ENCODE measurements at places on chromosomes 1 and 21.
A peak's percentile ranks its signal among the peaks of the same experiment; 100 is the strongest.

DNA sequence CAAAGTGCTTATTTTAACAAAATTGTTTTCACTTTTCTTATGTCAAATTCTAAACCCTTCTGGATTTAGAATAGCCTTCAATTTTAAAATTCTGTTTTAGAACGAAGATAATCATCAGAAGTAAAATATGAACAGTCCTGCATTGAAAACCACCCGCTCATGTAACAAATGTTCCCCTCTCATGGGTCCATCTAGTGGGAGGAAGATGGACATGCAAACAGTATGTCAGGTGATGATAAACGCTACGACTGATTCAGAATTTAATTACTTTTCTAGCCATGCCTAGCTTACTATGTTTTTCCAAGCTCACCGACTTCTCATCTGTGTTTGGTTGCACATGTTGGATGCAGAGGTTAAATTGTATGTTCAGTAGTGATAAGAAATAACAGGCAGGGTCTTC, 23.5 kb downstream of the SOD1 start:
- DNase-seq: no peak

DNA sequence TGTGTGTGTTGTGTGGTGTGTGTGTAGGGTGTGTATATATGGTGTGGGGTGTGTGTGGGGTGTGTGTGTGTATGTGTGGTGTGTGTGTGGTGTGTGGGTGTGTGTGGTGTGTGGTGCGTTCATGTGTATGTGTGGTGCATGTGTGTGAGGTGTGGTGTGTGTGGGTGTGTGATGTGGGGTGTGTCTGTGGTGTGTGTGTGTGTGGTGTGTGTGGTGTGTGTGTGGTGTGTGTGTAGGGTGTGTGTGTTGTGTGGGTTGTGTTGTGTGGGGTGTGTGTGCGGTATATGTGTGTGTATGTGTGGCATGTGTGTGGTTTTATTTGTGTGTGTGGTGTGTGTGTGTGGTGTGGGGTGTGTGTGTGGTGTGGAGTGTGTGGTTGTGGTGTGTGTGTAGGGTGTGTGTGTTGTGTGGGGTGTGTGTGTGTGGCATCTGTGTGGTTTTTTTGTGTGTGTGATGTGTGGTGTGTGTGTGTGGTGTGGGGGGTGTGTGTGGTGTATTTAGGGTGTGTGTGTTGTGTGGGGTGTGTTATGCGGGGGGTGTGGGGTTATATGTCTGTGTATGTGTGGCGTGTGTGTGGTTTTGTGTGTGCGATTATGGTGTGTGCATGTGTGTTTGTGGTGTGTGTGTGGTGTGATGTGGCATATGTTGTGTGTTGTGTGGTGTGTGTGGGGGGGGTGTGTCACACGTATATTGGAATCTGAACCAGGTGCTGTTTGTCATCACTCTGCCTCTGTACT, 17.1 kb upstream of the ZBTB21 start:
- no peak for DNase-seq

DNA sequence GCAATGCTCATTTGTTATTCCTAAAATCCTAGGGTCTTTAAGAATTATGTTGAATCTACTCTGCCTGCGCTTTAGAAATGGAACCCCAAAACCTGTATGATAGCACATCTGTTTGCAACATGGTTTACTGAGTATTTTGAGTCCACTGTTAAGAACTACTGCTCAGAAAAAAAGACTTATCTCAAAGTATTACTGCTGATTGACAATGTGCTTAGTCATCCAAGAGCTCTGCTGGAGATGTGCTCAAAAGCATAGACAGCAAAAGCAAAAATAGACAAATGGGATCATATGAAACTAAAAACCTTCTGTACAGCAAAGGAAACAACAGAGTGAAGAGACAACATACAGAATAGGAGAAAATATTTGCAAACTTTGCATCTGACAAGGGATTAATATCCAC, 107.0 kb downstream of the CTH start:
- no peak for DNase-seq

- DNase-seq: no peak
These were observed at the start of gene AIM2 for GRCh38 chr1:159076438-159077119. Gene AIM2, minus strand, starts transcription at chr1:159076766. Its CDS starts 3,267 bp downstream, at chr1:159073499.

DNA sequence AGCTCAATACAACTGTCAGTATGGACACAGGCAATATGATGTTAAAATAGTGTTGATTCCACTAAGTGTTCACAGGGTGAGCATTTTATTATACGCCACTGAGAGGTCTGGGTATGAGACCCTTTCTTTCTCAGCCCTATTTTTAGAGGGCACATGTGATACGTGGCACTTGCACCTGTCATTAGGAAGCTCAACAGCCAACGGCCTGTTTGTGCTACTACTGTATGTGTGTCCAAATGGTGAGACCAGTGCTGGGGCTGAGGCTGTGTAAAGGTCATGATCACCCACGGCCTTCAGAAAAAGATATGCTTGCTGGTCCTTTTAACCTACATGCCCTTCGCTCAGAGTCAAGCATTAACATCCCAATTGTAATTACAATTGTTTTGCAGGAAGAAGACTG, 176.2 kb downstream of the DUSP10 start:
- DNase-seq: no peak

GRCh38 chr21:35643176-35643575, 417.1 kb downstream of the SETD4 start:
- DNase-seq: peak; percentile 33

GRCh38 chr1:2988256-2988655, 33.0 kb upstream of the ACTRT2 start:
- no peak for DNase-seq

- DNase-seq: no peak
These were observed 60.5 kb downstream of the ATP1A1 start for GRCh38 chr1:116433275-116434257.
